T-helper 1 cell (primary cell): ENCODE measurements at places on chromosomes 4 and X.
A peak's percentile ranks its signal among the peaks of the same experiment; 100 is the strongest.

GRCh38 chr4:139916041-139916440 lies 237.9 kb downstream of the MAML3 start:
- DNase-seq: no peak

GRCh38 chr4:754221-755120 lies 48.8 kb downstream of the PCGF3 start:
- no peak for DNase-seq

DNA sequence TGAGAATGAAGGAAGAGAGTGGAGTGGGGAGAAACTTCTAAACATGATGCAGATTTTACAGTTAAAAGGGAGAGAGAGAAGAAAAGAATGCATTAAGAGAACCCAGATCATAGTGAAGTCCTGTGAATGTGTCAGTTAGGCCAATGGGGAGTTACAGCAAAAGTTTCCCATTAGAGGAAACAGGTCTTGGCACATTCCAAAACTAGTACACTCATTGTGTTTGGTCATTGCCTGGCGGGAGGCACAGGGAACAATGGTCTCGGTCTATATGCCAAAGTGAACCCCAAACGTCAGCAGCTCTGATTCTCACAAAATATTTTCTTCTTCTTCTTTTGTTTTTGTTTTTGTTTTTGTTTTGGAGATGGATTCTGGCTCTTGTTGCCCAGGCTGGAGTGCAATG lies 284.5 kb upstream of the CTSO start:
- DNase-seq: no peak

DNA sequence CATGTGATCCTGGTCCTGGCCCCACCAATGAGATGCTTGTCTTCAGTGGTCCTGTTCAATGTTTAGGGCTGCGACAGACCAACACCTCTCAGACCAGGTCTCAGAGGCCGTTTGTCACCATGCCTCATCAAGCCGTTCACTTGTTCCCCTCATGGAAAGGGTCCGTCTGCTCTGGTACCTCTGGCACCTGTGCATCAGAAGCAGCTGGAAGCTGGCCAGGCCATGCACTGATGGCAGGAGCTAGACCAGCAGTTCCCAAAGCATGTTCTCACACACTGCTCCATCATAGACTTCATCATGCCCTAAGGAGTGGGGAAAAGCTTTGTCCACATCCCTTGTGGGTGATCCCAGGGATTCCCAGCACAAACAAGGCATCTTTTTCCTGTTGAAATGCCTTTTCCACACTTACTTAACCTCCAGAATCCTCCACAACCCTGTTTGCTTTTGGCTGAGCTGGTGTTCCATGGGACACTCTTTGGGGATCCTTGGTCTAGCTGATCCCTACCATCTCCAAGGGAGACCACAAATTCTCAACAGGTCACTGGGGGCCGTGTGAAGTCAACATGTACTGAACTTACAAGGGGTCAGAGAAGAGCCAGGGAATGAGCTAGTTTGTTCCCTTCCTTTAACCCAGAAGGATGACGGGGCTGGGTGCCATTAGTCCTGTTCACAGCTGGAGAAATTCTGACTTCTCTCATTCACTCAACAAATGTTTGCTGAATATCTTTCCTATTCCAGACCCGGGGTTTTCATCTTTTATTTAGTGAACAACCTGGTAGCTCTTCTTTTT lies 21.8 kb downstream of the SH3TC1 start:
- no peak for DNase-seq

DNA sequence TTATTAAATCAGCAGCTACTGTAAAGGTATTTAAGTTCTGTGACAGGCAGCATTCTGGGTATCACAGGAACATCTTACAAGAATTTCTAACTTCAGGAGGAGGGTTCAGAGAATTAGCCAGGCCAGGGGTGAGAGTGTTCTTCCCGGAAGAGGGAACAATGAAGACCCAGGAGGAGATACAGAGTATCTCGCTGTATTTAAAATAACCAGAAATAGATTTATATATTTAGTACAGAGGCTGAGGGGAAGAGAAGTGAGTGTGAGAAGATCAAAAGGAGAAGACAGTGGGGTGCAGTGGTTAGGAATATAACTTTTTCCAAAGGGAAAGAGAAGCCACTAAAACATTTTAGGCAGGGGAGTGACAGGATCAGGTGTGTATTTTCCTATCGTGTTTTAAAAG lies 186.8 kb downstream of the RAPGEF2 start:
- no peak for DNase-seq

DNA sequence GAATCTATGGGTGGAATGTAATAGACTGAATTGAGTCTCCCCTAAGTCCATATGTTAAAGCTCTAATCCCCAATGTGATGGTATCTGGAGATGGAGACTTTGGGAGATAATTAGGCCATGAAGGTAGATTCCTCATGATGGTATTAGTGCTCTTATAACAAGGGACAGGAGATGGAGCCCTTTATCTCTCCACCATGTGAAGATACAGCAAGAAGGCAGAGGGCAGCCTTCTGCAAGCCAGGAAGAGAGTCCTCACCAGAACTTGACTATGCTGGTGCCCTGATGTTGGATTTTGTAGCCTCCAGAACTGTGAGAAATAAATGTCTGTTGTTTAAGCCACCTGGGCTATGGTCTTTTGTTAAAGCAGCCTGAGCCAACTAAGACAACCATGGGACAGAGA lies 76.4 kb upstream of the F8A3 start:
- DNase-seq: no peak

DNA sequence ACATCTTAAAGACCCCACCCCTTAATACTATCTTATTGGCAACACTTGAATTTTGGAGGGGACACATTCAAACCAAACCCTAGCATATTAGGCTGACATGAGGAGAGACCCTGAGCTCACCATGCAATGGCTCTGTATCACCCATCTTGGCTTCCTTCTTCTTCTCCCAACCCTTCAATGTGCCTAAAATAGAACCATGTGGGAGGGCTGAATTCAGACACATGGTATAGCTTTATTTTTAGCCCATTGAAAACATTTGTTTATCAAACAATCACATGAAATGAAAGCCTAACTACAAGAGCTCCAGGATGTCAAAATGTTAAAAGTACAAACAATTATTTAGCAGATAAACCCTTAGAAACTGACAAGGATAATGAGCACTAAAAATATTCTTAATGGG lies 81.6 kb downstream of the RASL11B start:
- DNase-seq: no peak

DNA sequence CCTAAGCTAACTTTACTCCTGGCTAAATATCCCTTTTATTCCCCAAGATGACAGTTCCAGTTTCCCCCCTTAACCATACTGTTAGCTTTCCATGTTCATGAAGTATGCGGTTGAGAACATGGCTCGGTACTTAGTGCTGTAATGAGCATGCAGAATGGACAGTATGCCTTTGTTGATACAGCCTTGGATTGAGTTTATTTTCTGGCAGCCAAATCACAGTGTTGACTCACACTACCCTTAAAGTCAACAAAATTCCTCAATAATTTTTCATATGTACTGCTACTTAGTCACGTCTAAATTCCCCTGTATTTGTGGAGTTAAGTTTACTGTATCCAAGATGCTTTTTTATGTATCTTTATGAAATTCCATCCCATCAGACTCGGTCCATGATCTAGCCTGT lies 1.4 kb upstream of the VEGFC start:
- DNase-seq: no peak

GRCh38 chrX:129932821-129933321 lies 26.9 kb downstream of the UTP14A start:
- DNase-seq: no peak

DNA sequence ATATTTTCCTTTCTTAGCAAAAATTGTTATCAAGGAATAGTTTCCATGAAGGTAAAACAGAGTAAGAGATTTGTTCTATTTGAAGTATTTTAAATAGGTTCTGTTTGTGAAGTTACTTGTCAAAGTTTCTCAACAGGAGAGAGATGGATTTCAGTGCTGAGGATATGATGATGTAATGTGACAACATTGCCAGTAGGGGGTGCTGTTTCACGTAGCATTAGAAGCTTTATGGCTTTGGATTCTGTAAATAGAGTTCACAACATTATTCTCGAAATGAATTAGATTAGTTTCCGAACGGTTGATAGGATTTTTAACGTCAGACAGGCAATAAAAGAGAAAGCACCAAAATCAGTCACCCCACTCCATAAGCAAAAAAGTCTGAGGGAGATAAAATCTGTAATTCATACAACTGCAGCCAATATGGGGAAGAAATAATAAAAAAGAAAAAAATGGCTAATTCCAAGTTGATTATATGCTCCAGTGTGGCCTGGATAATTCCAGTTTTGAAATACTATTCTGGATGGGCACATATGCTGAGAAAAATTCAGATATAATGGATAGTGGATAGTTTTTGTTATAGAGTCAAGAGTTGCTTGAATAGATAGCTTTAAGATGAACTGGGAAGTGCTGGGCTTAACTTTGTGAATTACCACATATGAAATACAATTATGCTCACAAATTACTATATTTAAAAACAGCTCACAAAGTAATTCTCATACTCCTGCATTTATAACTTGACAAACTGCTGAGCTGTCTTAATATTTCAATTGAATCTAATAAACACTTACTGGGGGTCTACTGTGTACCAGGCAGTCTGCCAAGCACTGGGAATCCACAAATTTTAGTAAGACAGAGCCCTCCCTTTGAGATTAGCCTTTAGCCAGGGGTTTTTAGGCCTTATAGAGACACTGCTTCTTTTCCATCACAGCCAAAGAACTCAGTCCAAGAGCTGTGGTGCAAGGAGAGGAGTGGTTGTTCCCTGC lies 109.1 kb downstream of the GPAT3 start:
- peak; percentile 52 for DNase-seq

DNA sequence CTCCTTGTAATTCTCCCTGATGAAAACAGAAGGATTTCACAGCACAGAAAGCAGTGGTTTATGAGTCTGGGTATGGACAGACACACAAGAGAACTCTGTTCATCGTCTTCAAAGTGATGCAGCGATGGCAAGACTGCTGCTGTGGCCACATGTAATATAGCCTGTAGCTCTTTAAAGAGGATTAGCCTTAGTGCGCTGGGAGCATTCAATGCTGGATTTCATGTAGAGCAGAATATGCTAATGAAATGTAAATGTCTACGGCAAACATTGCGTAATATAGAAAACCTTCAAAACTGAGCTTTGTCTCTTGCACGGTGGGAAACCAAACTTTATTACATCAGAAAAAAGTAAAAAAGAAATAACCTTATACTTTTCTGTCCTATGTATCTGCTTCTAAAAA lies 42.9 kb downstream of the ALPK1 start:
- no peak for DNase-seq

DNA sequence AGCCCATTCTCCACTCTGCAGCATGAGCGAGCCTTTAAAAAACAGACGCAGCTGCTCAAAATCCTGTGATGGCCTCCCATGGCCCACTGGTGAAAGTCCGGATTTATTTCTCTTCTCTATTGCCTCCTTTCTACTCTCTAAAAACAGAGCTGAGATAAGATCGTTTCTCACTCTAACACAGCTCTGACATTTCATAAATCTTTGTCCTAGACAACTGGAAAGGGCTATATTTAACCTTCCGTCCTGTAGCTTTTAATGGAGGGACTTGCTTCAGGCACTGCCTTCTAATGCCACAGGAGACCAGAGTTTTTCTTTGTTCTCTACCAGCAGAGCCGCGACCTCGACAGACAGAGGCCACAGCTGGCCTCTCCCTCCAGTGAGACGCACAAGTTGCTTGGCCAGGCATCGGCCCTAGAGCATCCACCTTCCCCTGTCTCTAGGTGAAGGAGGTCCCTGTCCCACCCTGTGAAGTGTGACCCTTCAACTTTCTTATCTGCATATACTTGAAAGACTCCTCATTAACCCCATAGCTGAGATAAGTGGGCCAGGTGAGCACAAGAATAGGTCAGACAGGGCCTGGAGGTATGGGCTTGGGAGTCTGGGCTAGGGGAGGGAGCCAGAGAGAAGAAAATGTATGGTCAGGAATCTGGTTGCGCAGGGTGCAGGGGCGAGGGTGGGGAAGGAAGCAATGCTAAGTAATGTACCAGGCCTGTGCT lies 50.0 kb downstream of the RTL5 start:
- DNase-seq: no peak

DNA sequence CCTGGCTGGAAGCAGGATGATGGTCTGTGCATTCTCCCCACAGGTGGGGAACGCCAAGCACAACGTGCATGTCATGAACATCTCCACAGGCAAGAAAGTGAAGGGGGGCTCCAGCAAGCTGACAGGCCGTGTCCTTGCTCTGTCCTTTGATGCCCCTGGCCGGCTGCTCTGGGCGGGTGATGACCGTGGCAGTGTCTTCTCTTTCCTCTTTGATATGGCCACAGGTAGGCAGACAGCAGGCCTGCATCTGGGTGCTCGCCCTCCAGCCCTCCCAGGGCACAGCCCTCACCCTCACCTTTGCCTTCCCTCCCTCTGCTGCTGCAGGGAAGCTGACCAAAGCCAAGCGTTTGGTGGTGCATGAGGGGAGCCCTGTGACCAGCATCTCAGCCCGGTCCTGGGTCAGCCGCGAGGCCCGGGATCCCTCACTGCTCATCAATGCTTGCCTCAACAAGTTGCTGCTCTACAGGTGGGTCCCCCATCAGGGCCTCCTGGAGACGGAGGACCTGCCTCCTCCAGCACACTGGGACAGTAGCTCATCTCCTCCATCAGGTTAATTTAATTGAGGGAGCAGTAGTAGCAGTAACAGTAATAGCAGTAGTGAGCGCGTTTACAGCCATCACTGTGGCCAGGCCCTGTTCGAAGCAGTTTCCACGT lies 4.6 kb downstream of the WDR13 start:
- DNase-seq: no peak

- DNase-seq: no peak
Observed at GRCh38 chr4:15318621-15319348, 109.0 kb upstream of the C1QTNF7 start.
